ENCODE measurements at places on chromosomes 7 and 10.

GRCh38 chr7:2278026-2278425, 36.0 kb downstream of the NUDT1 start:
- no peaks in the 10 kb centered on the region for H3K4me1 ChIP-seq
- no peak for DNase-seq
- H3K27ac ChIP-seq: no peak overlapping the region
- no peaks in the 10 kb centered on the region for H3K36me3 ChIP-seq
- H3K27me3 ChIP-seq: no peaks in the 10 kb centered on the region

- no peaks in the 10 kb centered on the region for H3K36me3 ChIP-seq
- H3K4me1 ChIP-seq: peaks cover 21% of the 10 kb centered on the region
- no peak overlapping the region for H3K4me3 ChIP-seq
- DNase-seq: peak; percentile 89
Observed at GRCh38 chr7:77331938-77332695, 84.0 kb downstream of the GSAP start.

- no peaks in the 10 kb centered on the region for H3K27me3 ChIP-seq
- no peaks in the 10 kb centered on the region for H3K36me3 ChIP-seq
- no peak overlapping the region for H3K4me3 ChIP-seq
Observed at GRCh38 chr7:7870555-7870954, 98.0 kb upstream of the GLCCI1 start.

GRCh38 chr7:105821527-105821926, 54.9 kb downstream of the ATXN7L1 start:
- H3K4me1 ChIP-seq: no peaks in the 10 kb centered on the region
- no peaks in the 10 kb centered on the region for H3K27me3 ChIP-seq
- no peak overlapping the region for H3K27ac ChIP-seq
- no peak overlapping the region for H3K4me3 ChIP-seq

GRCh38 chr10:69215405-69216171, 4.5 kb upstream of the HKDC1 start:
- no peak overlapping the region for H3K27ac ChIP-seq
- DNase-seq: no peak
- no peaks in the 10 kb centered on the region for H3K27me3 ChIP-seq
- H3K4me3 ChIP-seq: no peak overlapping the region
- no peaks in the 10 kb centered on the region for H3K4me1 ChIP-seq
- H3K36me3 ChIP-seq: no peaks in the 10 kb centered on the region

- H3K27me3 ChIP-seq: no peaks in the 10 kb centered on the region
- H3K27ac ChIP-seq: no peak overlapping the region
- H3K4me1 ChIP-seq: no peaks in the 10 kb centered on the region
- H3K36me3 ChIP-seq: no peaks in the 10 kb centered on the region
- no peak for DNase-seq
Observed at GRCh38 chr10:22640359-22640758, 74.0 kb downstream of the PIP4K2A start.

All from SK-N-SH (cell line).